ENCODE measurements at places on chromosomes 13 and 19.

DNA sequence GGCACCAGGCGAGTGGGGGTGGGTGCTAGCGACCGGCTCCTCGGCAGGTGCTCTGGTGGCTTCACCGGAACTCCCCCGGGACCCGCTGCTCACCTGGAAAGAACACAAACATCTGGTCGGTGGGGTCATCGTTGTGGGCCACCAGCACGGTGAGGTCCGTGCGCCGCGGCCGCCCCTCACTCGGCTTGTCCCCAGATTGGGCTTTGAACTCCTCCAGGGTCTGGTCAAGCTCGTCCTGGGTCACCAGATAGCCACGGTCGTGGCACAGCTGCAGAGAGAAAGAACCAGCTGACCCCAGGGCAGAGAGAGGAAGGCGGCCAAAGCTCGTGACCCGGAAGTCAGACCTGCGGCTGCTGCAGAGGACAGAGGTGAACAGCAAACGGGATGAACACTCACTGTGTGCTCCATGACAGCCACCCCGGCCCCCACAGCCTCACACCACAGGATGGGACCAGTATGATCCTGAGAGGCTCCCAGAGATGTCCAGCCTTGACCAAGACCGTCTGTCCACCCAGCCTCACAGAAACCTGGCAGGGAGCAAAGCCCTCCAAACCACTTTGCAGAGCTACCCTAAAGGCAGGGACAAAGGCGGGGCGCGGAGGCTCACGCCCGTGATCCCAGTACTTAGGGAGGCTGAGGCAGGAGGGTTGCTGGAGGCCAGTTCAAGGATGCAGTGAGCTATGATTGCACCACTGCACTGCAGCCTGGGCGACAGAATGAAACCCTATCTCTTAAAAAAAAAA, 1.2 kb downstream of the POLR2E start:
- DNase-seq = no peak

GRCh38 chr19:38709671-38710415, 34.4 kb downstream of the CAPN12 start:
- no peak for DNase-seq

GRCh38 chr19:16608290-16608739, 19.7 kb downstream of the MED26 start:
- DNase-seq = no peak

- DNase-seq = no peak
Observed at GRCh38 chr13:24035411-24035810, 125.1 kb upstream of the SPATA13 start.

DNA sequence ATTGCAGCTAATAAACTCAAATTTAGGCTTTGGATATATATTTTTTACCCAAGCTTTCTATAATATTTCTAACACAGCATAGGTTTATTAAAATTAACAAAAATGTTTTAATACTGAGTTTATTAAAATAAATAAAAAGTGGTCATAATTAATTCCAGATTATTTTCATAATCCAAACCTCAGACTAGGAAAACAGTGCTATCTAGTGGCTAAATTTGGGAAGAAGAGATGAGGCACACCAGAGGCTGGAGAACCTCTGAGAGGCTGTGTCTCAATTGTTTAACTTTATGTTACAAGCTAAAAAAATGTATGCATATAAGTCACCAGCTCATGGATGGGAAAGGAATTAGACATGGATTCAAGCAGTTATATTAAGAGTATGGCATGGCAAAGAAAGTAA, 392.5 kb downstream of the DIAPH3 start:
- DNase-seq = no peak

DNA sequence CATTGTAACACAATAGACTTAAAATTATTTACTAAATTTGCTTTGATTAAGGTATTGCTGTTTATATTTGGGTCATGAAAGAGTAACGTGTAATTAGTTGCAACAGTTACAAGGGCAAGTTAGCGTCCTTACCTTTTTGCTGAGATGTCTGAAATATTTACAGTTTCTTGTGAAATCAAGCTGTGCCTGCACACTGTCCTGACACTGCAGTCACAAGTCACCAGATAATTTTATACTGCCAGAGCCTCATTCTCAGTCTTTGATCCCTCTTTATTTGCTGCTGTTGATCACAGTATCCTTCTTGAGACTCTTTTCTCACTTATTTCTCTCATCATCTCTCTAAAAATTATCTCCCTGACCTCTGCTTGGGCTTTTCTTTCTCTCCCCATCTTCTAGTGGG, 8.4 kb upstream of the DIAPH3 start:
- DNase-seq = no peak

DNA sequence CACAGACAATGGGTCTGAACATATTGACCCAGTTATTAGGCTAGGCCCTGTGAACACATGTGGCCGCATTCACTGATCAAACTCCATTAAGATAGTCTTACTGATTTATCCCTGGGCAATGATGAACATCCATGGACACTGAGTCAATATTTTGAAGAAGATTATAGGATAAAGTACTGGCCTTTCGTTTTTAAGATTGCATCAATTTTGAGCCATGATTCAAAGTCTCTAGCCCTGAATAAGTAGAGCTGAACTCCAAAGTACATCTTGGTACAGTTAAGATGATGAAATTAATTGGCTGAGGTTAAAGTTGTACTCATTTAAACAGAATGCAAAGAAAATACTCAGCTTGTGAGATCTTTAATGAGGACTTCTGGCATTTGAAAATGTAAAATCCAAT, 1581.9 kb downstream of the EFNB2 start:
- no peak for DNase-seq

DNA sequence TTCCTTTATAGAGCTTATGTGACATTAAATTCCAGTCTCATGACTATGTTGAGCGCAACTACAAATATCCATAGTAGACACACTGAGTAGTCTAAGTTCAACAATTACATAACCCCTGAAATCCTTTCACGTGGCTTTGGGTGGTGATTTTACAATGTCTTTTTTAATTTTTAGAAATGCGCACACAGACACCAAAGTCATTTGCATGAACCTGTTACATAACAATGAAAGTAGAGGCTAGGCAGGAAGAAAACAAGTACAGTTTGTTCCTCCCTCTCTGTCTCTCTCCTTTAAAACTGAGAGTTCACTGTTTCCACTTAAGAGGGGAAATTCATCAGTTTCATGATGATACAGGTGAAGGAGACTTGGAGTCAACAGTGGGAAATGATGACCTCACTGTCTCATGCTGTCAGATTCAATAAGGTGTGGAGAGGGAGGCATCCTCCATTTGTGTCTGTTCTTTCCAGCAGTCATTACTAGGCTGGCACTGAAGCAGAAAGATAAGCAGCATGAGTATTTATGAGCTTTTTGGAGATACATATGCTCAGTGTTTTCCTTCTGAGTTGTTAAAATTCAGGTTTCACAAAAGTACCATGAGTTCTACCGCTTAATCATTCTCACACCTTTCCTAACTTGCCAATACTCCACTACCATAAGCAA, 201.8 kb downstream of the LHFPL6 start:
- no peak for DNase-seq

Measured in Peyer's patch (tissue), 4 donors.